ENCODE measurements at places on chromosomes 5 and 9.

GRCh38 chr5:112116371-112116770, 302.7 kb downstream of the EPB41L4A start:
- no peak for DNase-seq

- no peak for DNase-seq
Observed at GRCh38 chr9:20754556-20754955, 70.5 kb downstream of the FOCAD start.

DNA sequence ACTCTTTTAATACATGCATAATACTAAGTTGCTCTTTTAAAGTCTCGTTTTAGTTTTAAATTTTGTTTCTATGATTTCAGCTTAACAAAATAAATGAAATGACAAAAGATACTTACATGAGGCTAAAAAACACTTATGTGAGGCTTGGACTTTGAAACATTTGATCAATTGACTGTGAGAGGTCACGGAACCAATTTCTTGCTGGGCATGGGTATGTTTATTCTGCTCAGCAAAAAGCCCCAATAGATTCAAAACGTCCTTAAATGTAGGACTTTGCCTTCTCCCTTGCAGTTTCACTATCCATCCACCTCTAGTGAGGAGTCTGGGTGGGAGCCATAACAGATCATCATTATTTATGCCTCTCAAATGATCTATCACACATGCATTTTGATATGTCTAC, 191.9 kb downstream of the ZSWIM6 start:
- DNase-seq = no peak

GRCh38 chr9:131799177-131799823, 59.4 kb upstream of the RAPGEF1 start:
- no peak for DNase-seq

GRCh38 chr9:116084497-116084896, 69.1 kb upstream of the PAPPA start:
- DNase-seq = no peak

DNA sequence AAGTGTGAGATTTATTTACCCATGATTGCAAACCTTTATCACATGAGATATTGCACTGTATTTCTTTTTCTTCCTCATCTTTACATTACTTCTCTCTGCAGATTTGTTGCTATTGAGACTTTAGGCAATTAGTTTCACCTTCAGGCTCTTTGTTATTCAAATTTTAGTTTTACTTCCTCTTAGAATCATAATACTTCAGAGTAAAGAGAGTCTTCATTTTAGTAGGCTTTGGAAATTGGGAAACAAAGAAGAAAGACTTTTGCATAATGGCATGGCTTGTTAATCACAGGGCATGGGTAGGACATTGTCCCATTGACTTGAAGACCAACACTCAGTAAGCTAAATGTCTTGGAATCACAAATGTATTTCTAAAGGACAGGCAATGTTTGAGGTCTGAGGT, 1.2 kb upstream of the PCDHGA5 start:
- no peak for DNase-seq

GRCh38 chr5:17070647-17071046, 134.6 kb upstream of the MYO10 start:
- DNase-seq = no peak

- no peak for DNase-seq
Observed at GRCh38 chr9:110432253-110432652, 94.6 kb upstream of the TXNDC8 start.

GRCh38 chr5:172765766-172766286, 5.2 kb downstream of the DUSP1 start:
- DNase-seq = no peak

DNA sequence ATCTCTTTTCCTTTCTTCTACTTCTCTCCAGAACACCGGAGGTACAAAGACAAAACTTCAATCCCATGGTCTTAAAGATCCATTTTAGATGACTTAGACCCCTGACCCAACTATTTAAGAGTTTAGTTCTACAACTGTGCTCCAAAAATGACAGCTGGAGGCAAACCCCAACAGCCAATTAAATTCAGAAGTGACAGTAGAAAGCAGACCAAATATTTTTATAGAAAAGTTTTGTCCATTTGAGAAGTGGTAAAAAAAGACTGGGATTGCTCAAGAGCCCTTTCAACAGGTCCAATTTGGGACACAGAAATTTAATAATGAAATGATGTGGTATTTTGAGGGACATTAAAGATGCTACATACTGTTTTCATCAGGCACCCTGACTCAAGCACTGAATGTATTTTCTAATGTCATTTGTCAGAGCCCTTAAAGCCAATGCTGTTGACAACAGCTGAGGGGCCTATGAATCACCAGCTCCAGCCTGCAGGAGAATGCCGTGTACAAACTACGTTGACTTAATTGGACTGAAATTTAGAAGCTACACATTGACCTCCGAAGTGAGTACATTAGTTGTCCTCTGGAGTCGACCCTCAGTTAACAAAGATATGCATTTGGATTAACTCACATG, 147.5 kb upstream of the PIK3R1 start:
- DNase-seq = no peak

DNA sequence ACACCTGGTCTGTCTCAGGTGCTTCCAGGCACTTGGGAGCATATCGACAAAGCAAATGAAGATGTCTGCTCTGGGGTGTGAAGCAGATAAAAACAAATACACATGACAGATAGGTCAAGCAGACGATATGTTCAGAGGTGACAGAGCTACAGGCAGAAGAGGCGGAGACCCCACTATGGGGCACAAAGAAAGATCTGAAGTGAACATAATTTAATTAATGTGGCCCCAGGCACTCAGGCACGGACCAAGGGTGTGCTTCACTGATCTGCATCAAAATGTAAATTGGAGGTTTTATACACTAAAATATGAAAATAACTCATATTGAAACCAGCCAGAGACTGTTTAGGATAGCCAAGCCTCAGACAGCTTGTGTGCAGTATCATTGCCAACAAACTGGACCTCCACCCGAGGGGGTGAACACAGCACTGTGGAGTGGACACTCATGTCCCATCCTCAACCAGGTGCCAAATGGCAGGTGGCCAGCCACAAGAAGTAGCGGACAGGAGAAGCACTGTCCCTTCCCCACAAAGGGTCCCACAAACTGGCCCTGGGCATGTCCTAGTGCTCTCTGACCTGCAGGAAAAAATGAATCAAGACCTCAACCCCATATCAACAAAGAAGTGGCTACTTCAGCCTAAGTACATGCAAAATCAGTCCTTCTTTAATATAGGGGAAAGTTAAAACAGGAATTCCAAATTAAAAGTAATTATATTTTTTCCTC, 29.2 kb downstream of the ROR2 start:
- no peak for DNase-seq

GRCh38 chr9:77879437-77879943, 152.1 kb downstream of the GNAQ start:
- DNase-seq = no peak

DNA sequence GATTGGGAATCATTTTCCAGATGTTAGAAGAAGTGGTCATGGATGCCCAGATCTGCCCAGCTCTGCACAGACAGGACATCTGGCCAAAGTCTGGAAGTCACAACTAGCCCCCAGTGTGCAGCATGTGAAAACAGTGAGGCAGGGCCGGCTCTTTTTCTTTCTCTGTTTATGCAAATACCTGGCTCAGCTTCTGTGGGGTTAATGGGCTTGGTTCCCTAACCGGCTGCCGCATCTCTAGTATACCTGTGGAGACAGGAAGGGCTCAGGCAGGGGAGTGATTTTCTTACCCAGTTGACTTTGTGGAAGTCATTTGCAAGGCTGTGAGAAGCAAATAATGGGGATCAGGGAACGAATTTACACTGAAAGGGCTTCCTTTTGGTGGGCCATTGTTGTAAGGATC, 254.8 kb upstream of the PANK3 start:
- no peak for DNase-seq

DNA sequence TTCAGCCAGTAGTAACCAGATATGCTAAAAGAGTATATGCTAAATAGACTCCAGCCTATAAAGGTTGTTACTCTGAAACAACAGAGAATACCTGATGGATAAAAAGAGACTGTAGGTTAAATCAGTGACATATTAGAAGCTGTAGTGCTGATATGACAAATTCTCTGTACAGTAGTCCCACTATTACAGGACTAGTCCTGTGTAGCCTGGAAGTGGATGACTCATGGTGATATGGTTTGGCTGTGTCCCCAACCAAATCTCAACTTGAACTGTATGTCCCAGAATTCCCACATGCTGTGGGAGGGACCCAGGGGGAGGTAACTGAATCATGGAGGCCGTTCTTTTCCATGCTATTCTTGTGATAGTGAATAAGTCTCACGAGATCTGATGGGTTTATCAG, 276.2 kb upstream of the POU5F2 start:
- no peak for DNase-seq

DNA sequence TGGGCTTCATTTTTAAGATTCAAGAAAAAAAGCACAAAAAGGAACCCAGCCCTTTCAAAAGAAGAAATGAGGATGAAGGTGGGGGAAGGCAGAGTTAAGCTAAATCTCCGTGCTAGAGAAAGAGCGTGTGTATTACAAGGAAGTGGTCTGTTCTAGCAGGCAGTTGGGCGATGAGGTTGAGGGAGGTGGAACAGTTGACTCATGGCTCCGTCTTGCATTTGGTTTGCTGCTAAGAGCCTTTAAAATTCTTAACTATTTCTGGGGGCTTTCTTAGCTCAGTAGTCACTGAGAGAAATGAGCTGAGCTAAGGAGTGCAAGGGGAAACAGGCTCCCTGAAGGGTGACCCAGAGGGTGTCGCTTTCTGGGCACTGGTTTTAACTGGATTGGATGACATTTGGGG, 117.4 kb downstream of the GCNT1 start:
- DNase-seq = no peak

DNA sequence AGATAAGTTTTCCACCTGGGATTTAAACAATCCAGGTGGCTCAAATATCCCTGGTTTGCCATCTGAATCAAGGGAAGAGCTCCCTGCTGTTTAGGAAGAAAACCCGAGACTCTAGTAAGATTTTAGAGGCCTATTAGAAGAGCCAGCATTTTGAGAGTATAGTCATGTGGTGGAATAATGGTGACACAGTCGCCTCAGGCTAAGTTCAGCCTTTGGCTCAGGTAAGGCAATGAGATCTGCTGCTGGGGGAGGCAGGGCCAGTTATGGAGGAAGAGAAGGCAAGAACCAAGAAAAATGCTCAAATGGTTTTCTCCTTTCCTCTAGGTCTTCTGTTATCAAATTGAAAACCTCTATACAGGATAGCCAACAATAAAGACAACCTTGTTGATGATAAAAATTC, 16.2 kb downstream of the RAD1 start:
- no peak for DNase-seq

- no peak for DNase-seq
Observed at GRCh38 chr5:32604800-32605765, 19.7 kb downstream of the SUB1 start.

GRCh38 chr5:82721087-82721410, 356.1 kb downstream of the TMEM167A start:
- no peak for DNase-seq

DNA sequence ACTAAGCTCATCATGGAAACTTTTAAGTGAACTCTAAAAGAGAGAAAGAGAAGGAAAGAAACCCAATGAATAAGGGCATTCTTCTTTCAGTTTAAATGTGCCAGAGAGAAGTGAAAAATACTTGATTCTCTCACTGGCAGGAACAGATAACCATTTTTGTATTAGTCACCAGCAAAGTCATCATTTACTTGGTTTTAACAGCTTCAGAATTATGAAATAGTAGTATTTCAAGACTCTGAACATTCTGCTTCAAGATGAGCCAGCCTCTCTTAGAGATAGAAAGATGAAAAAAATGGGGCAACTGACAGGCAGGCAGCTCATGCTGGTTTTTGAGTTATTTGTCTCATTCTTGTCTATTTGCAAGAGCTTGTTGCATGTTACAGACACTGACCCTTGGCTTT, 103.5 kb downstream of the GCNT1 start:
- DNase-seq = no peak

GRCh38 chr5:161301586-161301985, 244.9 kb downstream of the GABRB2 start:
- no peak for DNase-seq

Data from NCI-H524 treated with DMSO at 0.1 percent for 48 hours (cell line).